ENCODE measurements at places on chromosomes 12 and 14.

GRCh38 chr12:122096591-122097149 lies 18.1 kb downstream of the MLXIP start:
- no peak for DNase-seq

DNA sequence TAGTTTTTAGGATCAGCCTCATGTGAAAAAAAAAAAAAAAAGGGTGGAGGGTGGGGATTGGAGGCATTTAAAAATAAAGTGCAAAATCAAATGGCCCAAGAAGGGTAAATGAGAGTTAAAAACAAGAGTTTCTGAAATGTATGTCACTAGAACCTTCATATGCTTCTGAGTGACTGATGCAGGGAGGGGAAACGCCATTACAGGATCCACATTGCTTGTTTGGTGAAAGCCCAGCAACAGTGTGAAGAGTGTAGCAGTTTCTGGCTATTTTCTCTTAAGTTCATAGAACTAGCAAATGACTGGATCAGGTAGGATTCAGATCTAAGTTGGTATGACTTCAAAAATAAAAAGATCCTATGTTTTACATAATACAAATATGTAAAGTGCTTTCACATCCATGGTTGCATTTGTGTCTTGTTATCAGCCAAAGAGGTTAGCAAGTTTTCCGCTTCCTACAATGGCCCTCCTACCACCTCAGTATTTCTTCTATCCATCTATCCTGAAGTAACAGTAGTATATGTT lies 2.9 kb downstream of the CHPT1 start:
- no peak for DNase-seq

DNA sequence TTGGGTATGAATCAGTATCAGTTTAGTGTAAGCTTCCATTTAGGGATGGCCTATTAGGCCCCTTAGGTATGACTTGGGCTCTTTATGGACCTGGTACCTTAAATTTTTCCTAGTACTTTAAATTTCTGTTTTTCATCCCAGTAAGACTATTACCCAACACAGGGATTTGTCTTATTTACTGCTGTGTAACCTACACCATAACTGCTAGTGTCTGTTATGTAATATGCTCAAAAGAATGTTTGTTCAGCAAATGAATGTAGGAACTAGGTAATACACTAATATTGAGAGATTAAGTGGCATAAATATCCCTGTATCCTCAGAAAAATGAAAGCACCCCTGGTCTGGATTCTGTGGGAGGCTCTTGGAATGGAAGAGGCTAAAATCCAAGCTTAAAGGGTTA lies 63.7 kb upstream of the YARS2 start:
- DNase-seq = no peak

- peak; percentile 86 for DNase-seq
Observed at GRCh38 chr12:7970475-7971252, 34.7 kb upstream of the SLC2A3 start.

DNA sequence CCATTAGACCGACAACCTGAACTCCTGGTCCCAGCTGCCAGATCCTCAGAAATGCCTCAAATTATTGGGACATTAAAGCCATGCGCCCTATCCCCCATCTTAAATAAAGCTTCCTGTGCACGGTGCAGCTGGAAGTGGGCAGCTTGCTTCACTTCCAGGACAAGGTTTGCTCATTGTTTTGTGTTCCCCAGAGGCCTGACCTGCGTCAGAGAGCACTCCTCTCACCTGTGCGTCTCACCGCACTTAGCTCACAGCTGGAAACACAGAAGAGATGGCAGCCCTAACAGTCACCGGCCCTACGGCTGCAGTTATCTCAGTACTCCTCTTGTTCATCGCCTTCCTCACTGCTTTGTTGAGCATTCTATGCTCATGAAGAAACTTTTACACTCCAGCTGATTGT lies 135.5 kb downstream of the ANO2 start:
- DNase-seq = no peak

- DNase-seq = no peak
Observed at GRCh38 chr12:112716099-112717093, 75.2 kb upstream of the RPH3A start.

DNA sequence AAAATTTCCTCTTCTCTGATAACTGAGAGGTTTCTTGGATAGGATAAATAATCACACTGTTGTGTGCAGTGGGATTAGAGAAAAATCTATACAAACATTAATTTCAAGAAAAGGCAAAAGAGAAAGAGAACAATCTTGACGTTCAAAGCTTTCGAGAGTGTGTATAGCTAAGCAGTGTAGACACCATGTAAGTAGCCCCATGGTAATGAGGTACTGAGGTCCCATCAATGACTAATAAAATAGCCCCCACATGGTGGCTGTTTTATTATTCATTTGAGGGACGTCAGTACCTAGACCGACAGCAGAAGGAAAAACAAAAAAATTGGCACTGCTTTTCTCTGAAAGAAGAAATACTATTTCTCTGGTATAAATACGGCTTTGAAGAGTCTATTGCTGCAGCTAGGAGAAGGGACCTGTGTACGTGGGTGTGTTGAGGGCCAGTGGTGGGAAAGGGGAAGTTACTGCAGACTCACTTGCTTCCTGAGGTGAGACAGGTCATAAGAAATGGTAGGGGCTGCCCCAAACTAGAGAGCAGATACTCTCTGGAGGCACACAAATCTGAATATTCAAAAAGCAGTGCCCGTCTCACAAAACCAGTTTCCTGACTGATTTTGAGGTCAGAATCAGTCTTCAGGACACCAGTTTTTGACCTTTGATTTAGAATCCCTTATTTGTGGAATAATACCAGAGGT lies 339.8 kb downstream of the EMP1 start:
- no peak for DNase-seq

DNA sequence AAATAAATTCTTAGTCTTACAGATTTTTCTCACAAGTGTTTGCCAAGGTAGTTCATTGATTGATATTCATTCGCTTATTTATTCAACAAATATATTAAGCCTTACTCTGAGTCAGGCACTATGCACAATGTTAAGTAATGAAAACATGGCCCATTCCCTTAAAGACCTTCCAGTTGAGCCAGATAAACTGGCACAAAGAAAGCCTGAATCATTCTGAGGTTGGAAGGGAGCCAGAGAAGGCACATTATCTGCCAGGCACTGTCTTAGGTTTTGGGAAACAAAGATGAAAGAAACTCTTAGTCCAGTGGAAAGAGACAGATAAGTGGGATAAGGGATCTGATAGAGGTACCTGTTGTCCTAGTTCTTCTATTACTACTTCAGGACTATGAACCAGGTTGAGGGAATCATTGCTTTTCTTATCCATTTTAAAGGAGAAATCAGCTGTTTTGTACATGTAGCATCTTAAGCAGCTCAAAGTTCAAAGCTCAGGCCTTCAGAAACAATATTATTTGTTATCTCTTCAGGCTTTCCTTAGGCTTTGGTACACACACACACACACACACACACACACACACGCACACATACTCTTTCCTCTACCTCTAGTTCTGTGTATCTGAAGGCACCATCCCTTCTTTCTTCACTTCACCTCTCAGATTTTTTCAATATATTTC lies 27.0 kb downstream of the PDE6H start:
- DNase-seq = no peak

- DNase-seq = no peak
Observed at GRCh38 chr12:20487519-20487918, 119.2 kb downstream of the PDE3A start.

- no peak for DNase-seq
Observed at GRCh38 chr12:89875225-89875624, 166.6 kb upstream of the ATP2B1 start.

- DNase-seq = no peak
Observed at GRCh38 chr12:1858456-1858855, 38.1 kb downstream of the LRTM2 start.

GRCh38 chr12:87086118-87086891 lies 830.1 kb upstream of the MGAT4C start:
- no peak for DNase-seq

DNA sequence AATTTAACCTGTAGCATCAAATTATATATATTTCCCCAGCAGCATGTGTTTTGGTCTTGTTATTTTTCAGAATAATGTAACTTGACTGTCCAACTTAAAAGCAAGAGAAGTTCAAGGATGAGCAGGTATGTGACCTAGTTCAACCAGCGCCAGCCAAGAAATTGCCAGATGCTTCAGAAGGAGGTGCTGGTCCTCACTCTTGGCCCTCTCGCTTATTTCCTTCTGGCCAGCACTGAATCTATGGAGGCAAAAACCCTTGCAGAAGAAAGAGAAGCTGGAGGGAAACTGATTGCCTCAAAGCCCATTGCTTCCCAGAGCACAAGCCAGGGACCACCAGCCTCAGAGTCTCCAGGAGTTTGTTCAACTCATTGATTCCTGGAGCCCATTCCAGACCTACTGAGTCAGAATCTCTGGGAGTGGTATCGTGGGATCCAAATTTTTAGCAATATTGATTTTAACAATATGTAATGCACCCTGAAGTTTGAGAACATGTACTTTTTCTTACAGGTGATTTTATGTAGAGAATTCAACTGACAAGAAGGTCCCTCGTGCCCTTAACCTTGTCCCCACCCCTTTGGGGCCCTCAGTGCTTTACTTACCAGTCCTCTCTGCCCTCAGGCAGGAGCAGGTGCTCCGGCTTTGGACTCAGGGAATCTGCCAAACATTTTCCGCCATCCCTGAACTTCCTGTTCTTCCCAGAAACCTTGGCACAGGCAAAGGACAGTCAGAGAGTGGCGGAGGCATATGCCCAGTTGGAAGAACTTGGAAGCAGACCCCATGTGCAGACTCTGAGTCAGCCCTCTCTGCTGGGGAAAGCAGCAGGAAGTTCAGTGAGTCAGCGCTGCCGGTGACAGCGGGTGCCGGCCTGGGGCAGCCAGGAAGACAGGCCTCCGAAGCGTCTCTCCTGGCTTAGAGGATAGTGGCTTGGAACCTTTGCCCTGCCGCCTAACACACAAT lies 10.4 kb downstream of the BEST3 start:
- DNase-seq = no peak

DNA sequence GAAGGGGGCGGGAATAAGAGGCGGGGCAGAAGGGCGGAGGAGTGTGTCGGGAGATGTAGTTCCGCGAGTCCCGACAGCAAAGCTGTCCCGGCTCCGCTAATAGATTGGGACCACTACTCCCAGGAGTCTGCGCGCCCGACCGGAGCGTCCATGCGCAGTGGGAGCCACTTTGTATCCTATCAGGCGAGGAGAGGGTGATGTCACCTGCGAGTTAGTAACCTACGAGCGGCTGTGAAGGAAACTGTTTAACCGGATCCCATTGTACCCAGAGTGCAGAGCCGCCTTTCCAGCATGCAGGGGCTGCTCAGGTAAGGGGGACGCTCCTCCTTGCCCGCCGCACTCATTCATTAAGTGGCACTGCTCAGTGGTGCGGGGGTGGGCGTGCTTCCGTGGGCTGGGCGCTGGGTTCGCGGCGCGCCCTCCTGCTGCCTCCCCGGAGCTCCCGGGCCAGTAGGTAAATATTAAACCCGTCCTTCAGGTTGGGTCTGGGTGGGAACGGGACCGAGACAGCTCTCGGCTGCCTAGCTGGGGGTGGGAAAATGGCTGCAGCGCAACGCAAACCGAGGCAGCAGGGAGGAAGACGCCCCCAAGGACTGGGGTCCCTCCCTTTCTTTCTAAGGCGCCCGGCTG lies at the start of gene DAAM1:
DAAM1 (plus strand) TSS at position 207 of the 630 bp plus-strand sequence. CDS start 74,811 bp downstream, outside the sequence.
- DNase-seq = peak; percentile 84

- DNase-seq = no peak
Observed at GRCh38 chr14:64720131-64720576, 15.9 kb downstream of the PLEKHG3 start.

DNA sequence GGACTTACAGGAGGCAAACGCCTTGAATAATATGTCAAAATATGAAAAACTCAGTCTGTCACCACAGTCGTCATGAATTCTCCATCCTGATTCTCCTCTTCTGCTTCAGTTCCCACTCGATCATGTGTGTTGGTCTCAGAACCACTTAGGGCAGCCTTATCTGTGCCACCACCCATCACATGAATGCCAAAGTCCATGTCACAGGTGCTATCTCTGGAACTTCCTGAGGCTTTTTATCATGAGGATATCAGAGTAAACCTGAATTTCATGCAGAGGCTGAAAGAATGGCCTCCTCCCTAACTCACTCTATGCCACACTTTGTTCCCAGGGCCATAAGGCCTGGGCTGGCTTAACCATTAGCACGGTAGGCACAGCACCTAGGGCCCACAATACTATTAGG lies 28.8 kb upstream of the MAP3K9 start:
- DNase-seq = no peak

DNA sequence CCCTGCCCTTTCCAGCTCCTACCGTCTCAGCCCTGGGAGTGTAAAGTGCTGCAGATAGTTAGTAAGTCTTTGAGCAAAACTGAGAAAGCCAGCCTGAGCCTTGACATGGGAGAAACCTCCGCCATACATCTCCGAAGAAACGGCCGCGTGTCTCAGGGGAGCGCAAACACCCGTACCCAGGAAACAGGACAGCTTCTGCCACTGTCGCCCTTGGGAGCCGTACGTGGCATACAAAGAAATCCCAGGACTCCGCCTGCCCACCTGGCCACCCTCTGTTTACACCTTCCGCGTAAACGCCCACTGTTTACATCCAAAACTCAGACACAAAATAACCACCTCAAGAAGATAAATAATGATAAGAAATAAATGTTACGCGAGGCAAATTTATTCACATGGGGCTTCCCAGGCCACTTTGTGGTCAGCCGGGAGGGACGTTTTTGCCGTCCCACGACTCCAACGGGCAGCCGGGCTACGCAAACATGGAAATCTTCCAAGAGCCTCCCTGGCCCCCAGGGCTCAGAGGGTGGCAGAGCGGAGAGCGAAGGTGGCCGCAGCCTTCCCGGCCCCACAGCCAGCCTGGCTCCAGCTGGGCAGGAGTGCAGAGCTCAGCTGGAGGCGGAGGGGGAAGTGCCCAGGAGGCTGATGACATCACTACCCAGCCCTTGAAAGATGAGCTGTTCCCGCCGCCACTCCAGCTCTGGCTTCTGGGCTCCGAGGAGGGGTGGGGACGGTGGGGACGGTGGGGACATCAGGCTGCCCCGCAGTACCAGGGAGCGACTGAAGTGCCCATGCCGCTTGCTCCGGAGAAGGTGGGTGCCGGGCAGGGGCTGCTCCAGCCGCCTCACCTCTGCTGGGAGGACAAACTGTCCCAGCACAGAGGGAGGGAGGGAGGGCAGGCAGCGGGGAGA lies at the start of gene BDKRB2:
BDKRB2 (plus strand) TSS at position 689 of the 908 bp plus-strand sequence. CDS start 32,269 bp downstream, outside the sequence.
- DNase-seq = no peak

GRCh38 chr12:60863421-60863820 lies 1267.6 kb downstream of the SLC16A7 start:
- no peak for DNase-seq

GRCh38 chr12:21699851-21700250 lies 42.2 kb upstream of the LDHB start:
- no peak for DNase-seq

- no peak for DNase-seq
Observed at GRCh38 chr12:119301379-119301778, 33.1 kb upstream of the CCDC60 start.

GRCh38 chr12:29991924-29992323 lies 208.2 kb upstream of the TMTC1 start:
- no peak for DNase-seq
